Upper lobe of left lung (tissue), 6 donors: ENCODE measurements at places on chromosomes 2 and 18.

- DNase-seq: no peak
- H3K36me3 ChIP-seq: no peaks in the 10 kb centered on the region
- H3K27ac ChIP-seq: no peak overlapping the region
- no peaks in the 10 kb centered on the region for H3K4me1 ChIP-seq
- H3K4me3 ChIP-seq: no peak overlapping the region
Observed at GRCh38 chr2:150620416-150620815, 132.9 kb upstream of the RND3 start.

DNA sequence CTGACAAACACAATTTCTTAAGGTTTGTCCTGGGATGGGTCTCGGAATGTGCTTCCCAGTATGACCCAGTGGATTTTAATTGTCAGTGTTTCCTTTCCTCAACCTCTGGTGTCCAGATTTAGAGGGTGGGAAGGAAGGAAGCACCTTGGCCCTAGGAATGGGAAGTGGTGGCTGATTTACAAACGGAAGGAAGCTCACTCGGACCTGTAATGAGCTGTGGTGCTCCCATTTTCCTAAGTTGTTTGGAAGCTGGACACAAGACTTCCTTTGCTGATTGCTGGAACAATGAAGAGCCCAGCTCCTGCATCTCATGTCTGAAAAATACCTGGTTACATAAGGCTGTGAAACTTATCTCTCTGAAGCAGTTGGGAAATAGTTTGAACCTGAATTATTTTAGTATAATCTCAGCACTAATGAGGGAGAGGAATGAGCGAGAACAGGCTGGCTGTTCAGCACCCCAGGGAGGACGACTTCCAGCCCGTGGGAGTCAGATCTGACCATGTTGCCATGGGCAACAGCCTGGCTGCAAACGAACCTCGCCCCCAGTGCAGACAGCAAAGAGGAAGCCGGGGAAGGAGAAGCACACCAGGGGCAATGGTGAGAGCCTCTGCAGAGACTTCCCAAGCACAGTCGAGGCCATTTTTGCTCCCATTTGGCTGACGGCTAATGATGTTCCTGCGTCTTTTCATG, 74.4 kb upstream of the ASB18 start:
- DNase-seq: no peak
- no peak overlapping the region for H3K27ac ChIP-seq
- H3K36me3 ChIP-seq: no peaks in the 10 kb centered on the region

GRCh38 chr2:31404827-31405226, 9.7 kb downstream of the XDH start:
- no peaks in the 10 kb centered on the region for H3K4me1 ChIP-seq
- H3K4me3 ChIP-seq: no peak overlapping the region
- H3K27me3 ChIP-seq: no peaks in the 10 kb centered on the region
- H3K27ac ChIP-seq: no peak overlapping the region

DNA sequence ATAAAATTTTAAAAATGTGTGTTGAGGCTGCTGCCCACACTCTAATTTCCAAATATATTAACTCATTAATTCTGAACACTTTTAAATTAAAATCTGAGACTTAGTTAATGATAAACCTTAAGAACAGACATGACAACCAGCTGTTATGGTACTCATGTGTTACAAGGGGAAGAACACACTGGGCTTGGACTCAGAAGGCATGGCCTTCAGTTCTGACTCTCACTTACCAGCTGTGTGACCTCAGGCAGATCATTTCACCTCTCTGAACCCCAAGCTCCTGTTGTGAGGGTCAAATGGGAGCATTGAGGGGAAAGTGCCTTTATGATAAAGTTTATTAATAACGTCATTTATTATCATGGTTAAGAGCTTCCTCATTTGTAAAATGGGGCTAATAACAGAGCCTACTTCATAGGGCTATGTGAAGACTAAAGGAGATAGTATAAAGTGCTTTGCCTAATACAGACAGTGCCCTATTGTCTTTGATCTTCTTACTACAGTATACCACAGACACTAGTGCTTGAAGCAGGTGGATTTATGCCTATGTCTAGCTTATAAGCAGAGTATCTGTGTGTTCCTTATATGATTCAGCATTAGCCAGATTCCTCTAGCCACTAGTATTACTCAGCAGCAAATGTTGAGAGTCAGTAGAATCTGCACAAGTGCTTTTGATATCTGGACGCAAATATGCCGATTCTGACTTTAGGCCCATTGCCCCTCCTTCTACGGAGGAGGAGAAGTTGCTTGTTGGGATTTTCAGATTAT, 99.6 kb downstream of the SGPP2 start:
- no peaks in the 10 kb centered on the region for H3K4me1 ChIP-seq
- H3K27ac ChIP-seq: no peak overlapping the region
- H3K27me3 ChIP-seq: no peaks in the 10 kb centered on the region
- H3K36me3 ChIP-seq: no peaks in the 10 kb centered on the region

GRCh38 chr2:197435598-197436420, 981 bp upstream of the SF3B1 start:
- H3K27me3 ChIP-seq: no peaks in the 10 kb centered on the region
- H3K4me1 ChIP-seq: peaks cover 36% of the 10 kb centered on the region
- peak overlapping the region; percentile 43 for H3K4me3 ChIP-seq
- H3K36me3 ChIP-seq: no peaks in the 10 kb centered on the region
- DNase-seq: no peak
- peak overlapping the region; percentile 99 for H3K27ac ChIP-seq

- no peaks in the 10 kb centered on the region for H3K27me3 ChIP-seq
- H3K4me3 ChIP-seq: no peak overlapping the region
- no peak for DNase-seq
- H3K4me1 ChIP-seq: no peaks in the 10 kb centered on the region
- no peaks in the 10 kb centered on the region for H3K36me3 ChIP-seq
Observed at GRCh38 chr2:119086327-119086726, 72.2 kb downstream of the C1QL2 start.
